ENCODE measurements at places on chromosomes 13 and 19.

- DNase-seq: no peak
These were observed 481.9 kb downstream of the COG6 start for GRCh38 chr13:40137400-40137799.

- DNase-seq: no peak
These were observed 179.0 kb downstream of the SPRY2 start for GRCh38 chr13:80161896-80162295.

- DNase-seq: no peak
These were observed 70.9 kb downstream of the DOCK9 start for GRCh38 chr13:98906746-98907502.

- DNase-seq: no peak
These were observed 1479.2 kb downstream of the SLITRK5 start for GRCh38 chr13:89150362-89150761.

- peak; percentile 11 for DNase-seq
These were observed 11.1 kb upstream of the PLIN3 start for GRCh38 chr19:4878491-4878968.

- DNase-seq: no peak
These were observed 85.2 kb upstream of the SPATA13 start for GRCh38 chr13:24075137-24075975.

GRCh38 chr19:40589591-40590429 is 11.4 kb upstream of the LTBP4 start:
- no peak for DNase-seq

DNA sequence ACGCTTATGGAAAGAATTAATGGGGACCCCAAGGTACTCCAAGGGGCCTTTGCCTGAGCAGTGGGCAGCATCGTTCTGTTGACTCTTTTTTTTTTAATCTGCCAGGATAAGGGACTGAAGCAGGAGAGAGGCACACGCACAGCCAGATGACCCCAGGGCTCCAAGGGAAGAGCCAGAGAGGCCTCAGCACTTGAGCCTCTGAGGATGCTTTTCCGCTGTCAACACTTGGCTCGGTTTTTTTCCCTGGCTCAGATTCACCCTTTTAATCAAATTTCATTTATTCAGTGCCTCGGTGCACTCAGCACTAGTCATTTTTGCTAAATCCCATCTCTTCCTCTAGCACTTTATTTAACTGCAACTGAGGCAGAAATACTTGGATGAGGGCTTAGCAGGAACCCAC is 226.3 kb downstream of the FGF9 start:
- no peak for DNase-seq

DNA sequence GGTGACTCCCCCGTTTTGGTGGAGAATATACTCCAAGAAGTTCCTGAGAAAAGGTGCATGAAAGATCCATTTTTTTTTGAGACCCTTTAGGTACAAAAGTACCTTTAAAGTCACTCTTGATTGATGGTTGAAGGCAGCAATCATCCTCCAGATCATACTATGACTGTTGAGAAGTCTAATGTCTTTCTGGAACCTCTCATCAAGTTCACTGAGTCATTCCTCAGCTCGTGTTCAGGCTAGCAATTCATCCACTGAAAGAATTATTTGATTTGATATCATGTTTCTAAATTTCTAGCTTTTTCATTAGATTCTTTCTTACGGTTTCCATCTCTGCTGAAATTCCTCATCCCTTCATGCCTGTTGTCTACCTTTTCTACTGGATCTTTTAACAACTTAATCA is 65.1 kb upstream of the GJB6 start:
- DNase-seq: no peak

GRCh38 chr19:10737722-10738121 is 19.8 kb downstream of the DNM2 start:
- no peak for DNase-seq

GRCh38 chr13:44711706-44712105 is 135.6 kb upstream of the TSC22D1 start:
- no peak for DNase-seq

- DNase-seq: no peak
These were observed 514 bp upstream of the MCEMP1 start for GRCh38 chr19:7676376-7676775.

DNA sequence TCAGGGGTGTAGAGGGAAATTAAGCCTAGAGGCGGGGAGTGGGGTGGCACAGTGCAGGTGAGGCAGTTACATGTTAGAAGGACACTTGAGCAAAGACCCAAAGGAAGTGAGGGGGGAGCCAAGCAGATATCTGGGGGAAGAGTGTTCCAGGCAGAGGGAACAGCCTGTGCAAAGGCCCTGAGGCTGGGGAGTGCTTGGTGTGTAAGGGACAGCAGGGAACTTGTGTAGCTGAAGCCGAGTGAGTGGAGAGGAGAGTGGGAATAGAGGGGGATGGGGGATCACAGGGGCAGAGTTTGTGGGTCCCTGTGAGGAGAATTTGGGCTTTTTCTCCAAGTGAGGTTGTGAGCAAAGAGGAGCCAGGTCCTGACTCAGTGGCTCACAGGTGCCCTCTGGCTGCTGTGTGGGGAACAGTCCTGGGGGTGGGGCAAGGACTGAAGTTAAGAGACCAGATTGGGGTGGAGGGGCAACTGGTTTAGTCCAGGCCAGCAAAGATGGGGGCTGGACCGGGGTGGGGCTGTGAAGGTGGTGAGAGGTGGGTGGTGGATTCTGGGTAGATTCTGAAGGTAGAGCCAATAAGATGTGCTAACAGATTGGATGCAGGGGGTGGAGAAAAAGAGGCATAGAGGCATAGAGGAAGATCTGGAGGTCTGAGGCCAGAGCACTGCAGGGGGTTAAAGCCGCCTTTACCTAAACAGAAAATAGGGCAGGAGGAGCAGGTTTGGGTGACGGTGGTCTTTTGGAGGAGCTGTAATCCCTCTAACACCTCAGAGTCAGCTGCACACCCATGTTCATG is 75.3 kb downstream of the CACNA1A start:
- peak; percentile 23 for DNase-seq

- DNase-seq: no peak
These were observed 15.6 kb upstream of the NANOS3 start for GRCh38 chr19:13861392-13861713.

DNA sequence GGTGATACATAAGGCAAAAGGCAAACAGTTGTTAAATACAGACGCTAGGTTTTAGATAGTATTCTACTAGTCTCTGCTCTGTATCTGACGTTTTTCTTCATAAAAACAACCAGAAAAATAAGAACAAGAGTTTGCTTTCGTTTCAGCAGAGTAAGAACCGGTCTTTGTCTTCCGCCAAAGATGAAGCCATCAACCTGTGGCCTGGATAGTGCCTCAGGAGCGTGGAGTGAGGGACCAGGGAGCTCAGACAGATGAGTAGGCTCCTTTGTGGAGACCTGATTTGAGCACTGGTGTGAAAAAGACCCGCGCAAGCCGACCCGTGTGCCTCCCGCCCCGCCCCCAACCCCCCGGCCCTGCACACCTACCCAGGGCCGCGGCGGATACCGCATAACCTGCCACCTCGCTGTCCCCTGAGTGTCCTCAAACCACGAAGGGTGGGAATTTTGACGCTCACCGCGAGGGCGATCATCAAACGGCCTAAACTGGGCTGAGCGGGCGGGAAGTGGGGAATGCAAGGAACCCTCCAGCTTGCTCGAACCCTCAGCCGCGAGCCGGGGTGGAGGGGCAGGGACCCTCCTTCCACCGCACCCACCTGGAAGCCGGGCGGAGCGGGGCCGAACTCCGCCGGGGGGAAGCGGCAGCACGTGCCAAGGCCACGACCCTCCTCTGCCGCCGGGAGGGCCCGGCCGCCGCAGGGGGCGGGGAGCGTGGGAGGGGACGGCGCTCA is 866 bp upstream of the LMO7 start:
- no peak for DNase-seq

GRCh38 chr13:78478183-78478582 is 125.2 kb downstream of the POU4F1 start:
- DNase-seq: no peak

- no peak for DNase-seq
These were observed 112.1 kb downstream of the DPF1 start for GRCh38 chr19:38111898-38112297.
